KG1 (cell line): ENCODE measurements at places on chromosomes 2 and 18.

GRCh38 chr2:230985519-230986231 lies 10.2 kb upstream of the SPATA3 start:
- DNase-seq: no peak

DNA sequence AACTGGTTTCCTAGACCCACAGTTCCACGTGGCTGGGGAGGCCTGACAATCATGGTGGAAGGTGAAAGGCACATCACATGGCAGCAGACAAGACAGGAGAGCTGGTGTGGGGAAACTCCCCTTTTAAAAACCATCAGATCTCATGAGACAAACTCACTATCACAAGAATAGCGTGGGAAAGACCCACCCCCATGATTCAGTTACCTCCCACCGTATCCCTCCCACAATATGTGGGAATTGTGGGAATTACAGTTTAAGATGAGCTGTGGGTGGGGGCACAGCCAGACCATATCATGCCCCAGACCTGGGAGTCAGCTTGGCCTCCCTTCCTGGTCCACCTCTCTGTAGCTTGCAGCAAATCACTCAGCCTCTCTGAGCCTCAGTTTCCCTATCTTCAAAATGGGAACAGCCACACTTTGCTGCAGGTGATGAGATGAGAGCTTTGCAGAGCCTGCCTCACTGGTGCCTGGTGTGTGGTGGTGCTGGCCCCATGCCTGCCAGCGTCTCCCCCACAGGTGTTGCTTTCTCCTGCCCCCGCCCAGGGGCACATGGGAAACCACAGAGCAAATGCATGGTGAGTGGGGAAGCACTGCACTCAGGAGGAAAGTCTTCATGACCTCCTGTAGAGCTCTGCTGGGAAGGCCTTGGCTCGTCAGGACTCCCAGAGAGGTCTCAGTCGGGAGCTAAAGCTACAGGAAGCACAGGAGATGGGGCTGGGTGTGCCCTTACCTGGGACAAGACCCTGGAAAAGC lies 31.1 kb downstream of the GREB1 start:
- no peak for DNase-seq

- no peak for DNase-seq
Measured at GRCh38 chr2:67658820-67659219, 261.7 kb downstream of the ETAA1 start.

DNA sequence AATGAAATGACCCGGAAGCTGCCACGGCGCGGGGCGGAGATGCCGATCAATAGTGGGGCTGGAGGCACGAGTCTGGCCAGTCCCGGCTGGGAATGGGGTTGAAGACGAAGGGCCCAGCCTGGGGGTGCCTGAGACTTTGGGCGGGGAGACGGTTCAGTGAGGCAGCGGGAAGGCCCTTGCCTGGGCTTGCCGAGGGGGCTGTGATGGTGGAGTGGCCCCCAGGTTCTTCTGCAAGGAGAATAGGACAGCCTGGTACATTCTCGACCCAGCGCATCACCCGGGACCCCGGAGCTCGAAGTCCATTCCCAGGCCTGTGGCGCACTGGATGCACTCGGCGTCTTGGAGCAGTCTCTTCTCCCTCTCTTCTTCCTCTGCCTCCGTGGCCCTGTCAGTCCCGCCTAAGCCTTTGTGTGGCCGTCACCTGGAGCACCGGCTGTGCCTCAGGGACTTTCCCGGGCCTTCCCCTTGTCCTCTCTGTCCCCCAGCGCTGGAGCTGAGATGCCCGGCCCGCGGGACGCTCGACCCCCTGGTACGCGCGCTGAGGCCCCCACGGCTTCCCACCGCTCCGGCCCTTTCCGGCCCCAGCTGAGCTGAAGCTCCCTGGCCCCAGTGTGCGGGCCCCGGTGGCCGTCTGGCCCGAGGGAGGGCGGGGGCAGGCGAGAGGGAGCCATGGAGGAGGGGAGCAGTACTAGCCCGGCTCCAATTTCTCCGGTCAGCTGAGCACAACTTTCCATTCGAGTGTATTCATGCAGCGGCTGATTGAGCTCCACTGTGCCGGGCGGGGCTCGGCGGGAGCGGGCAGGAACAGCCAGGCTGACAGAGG lies 8.0 kb downstream of the SIX3 start:
- DNase-seq: no peak

DNA sequence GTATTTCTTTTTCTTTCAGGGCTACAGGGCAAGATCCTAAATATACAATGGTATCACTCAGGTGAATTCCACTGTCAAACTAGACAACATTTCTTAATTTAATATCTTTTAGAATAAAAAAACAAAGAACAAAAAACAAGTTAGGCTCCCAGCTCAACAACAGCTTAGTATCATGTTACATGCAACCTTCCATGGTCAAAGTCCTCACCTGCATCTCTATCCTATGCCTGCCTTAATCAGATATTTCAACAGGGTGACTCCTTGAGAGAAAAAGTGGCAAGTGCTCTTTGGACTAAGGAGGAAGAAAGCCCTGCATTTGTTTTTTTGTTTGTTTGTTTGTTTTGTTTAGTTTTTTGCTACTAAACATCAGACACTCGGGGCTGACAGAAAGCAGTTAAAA lies 50.2 kb downstream of the WDFY1 start:
- no peak for DNase-seq

DNA sequence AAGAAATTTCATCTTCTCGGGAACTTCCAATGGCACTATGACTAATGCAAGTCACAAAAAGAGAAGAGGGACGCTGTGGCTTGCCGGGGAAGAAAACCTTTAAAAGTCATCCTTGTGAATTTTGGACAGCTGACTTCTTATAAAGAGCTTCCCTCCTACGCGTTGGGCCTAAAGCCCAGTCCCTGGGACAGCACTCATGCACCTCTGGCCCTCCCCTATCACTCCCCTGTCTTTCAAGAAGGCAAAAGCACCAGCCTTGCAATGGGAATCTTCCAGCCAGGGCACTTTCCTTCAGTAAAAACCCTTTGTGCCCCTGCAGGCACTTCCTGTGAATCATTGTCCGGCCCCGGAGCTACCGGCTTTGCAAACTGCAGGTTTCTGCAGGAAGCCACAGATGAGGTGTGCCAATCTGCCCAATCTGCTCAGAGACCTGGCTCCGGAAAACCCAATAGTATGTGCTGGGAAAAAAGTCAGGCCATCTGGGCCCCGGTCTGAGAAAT lies 7.1 kb downstream of the MREG start:
- peak; percentile 52 for DNase-seq

- no peak for DNase-seq
Measured at GRCh38 chr2:17934721-17935120, 56.3 kb downstream of the KCNS3 start.

GRCh38 chr2:192414794-192415193 lies 220.1 kb upstream of the TMEFF2 start:
- DNase-seq: no peak

DNA sequence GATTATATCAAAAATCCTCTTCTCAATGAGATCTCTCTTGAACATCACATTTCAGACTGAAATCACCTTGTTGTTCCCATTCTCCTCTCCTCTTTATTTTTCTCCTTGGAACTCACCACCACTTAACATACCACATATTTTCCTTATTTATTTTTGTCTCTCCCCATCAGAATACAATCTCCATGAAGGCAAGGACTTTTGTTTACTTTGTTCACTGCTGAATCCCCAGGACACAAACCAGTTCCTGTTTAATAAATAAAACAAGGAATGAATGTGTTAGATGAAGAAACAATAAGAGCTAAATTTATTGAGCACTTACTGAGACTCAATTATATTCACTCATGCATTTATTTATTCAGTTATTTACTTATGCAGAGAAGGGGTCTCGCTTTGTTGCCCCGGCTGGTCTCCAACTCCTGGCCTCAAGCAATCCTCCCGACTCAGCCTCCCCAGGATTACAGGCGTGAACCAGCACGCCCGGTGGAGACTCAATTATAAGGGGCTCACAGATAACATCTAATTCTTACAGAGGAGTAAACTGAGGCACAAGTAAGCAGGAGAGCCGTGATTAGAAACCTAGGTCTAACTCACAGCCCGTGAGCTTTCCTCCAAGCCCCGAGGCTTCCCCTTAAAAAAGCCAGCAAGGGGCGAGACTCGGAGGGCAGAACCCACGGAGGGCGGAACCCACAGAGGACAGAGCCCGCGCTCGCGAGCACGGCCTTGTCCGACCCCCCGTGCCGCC lies 616 bp upstream of the TAF1B start:
- no peak for DNase-seq

- no peak for DNase-seq
Measured at GRCh38 chr2:149739883-149740265, 152.3 kb upstream of the MMADHC start.

DNA sequence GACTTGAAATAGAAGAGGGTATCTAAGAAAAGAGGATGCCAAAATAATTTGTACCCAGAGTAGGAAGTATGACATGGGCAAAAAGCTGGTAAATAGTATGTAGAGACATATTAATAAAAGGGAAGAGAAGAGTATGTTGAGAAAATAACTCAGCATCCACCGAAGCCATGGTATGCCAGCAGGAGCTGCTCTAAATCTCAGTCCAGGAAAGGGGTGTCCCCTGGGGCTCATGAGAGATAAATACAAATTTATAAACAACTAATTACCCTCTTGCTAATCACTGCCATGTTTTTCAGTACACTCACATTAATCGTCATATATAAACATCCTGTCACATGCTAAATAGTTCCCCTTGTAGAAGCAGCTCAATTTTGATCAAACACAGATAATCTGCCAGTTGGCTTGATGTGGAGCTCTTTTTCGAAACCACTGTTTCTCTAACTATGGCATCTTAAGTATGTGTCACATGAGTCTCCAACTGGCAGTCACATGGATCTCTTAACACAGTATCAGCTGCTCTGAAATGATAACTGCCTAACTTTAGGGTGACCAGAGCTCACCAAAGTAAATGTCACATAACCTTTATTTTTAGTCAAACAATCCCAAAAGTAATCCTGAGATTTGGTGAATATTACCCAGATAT lies 31.9 kb downstream of the EXOC6B start:
- no peak for DNase-seq

DNA sequence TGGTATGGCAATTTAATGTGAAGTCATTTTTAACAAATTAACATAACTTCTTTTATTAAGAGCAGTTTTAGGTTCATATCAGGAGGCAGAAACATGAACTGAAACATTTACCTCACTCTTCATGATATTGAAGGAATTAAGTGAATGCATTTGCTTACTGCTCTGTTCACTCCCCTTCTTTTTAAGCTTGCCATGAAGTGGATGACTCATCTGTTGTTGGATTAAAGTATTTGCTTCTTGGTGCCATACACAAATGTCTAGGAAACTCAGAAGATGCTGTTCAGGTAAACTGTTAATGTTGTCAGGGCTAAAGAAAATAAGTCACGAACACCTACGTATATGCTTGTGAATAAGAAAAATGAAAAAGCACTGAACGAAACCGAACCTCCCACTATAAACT lies 10.2 kb upstream of the CABYR start:
- DNase-seq: no peak

GRCh38 chr18:28432339-28432738 lies 255.4 kb upstream of the CDH2 start:
- no peak for DNase-seq

GRCh38 chr2:46818819-46819218 lies 96.8 kb downstream of the MCFD2 start:
- DNase-seq: no peak

DNA sequence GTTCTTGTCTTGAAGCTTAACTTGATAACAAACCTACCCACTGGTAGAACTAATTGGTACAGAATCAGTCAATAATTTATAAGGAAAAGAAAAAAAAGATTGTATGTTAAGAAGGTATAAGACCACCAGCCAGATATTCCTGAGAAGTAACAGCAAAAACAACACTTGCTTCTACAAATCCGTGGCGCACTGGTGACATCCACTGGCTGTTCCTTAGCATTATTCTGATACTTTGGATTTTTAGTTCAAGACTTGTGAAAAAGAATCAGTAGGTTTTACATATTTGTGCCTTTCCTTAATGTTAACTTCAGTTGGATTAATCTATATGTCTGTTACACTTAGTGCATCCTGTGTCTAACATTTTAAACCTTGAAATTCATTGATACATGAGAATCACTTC lies 141.8 kb downstream of the GRB14 start:
- no peak for DNase-seq

DNA sequence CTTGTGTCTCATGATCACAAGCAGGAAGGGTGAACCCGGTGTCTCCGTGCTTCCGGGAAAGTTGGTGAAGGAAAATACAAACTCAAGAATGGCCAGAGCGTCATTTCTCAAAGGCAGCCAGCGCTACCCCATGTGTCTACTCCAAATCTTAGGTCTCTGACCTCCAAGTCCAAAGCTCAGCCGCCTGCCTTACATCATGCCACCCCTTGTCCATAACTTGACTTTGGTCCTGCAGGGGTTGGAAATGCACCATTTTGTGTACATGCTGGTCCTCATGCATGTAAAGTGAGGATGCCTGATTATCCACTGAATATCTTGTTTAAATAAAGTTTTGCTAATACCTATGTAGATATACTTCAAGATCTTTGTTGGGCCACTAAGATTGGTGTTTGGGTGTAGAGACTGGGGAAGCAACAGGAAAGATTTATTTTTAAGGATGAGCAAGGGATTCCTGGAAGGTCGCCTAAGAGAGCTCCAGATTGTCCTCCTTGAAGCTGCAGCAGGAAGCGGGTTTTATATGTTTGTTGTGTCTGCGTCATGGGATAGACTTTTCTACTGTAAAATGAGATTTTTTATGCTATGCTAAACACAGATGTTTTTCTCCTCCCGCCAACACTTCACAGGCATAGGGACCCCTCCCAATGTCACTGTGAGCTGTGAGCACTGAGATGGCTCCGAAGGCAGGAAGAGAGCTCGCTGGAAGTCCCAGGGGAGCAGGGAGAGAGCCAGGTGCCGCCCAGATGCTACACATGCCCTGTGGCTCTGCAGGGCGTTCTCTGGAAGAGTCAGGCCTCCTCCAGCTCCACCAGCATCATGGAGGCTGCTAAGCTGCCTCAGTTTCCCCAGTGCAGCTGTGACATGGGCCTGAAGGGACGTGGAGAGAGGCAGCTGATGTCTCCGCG lies 176.2 kb upstream of the HDAC4 start:
- no peak for DNase-seq

DNA sequence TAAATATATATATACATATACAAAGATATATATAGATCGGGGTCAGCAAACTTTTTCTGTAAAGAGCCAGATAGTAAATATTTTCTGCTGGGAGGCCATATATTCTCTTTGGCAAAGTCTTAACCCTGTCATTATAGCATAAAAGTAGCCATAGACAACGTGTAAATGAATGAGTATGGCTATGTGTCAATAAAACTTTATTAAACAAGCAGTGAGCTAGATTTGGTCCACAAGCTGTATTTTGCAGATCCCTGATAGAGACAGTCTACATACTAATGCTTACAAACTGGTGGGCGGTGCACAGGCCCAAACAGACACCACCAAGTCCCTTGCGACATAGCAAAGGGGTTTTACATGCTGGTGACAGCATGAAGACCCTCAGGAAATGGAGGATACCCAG lies 30.3 kb downstream of the SLC14A2 start:
- no peak for DNase-seq

DNA sequence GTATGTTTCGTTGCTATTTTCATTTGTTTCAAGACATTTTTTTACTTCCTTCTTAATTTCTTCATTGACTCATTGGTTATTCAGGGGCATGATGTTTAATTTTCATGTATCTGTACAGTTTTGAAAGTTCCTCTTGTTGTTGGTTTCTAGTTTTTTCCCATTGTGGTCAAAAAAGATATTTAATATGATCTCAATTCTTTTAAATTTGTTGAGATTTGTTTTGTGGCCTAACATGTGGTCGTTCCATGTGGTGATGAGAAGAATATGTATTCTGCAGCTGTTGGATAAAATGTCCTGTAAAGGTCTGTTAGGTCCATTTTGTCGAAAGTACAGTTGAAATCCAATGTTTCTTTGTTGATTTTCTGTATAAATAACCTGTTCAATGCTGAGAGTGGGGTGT lies 110.3 kb upstream of the MAP4K4 start:
- no peak for DNase-seq
